Germinal center (tissue), 1 donor: ENCODE measurements at places on chromosomes 5 and 9.

GRCh38 chr9:89808076-89808755 is 203.4 kb downstream of the GADD45G start:
- DNase-seq, result no peak

DNA sequence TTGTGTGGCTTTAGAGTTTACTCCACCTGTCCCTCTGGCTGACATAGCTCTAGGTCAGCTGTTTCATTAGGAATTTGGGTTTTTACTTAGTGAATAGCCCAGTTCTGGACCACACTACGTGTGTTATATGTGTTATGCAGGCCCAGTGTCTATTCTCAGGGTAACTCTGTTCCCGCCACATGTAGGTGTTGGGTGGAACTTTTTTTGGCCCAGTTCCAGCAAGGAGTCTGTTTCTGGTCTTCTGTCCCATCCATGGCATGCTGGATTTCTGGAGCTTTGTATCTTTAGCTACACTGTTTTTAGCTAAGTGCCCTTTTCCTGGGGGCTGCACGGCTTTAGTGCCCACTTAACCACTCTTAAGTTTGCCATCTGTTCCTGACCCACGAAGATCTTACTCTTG is 15.5 kb downstream of the RMI1 start:
- DNase-seq, result no peak

- no peak for DNase-seq
Observed at GRCh38 chr9:88536023-88536324, 996 bp downstream of the NXNL2 start.

DNA sequence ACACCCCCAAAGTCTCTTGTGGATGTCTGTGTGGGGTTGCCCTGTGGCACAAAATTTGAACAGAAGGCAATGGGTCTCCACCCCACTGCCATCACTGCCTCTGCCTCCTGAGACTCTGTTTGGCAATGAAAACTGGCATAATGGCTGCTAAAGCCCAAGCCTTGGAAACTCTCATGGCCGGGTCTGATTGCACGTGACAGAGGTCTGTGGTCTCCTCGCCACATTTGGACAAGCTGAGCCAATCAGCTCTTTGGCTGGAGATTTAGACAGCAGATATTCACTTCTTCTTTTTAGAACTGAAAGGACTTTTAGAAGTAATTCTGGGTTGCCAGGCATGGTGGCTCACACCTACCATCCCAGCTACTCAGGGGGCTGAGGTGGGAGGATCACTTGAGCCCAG is 5.5 kb downstream of the GGTA1 start:
- DNase-seq, result peak; percentile 47
